NCI-H1694 treated with DMSO at 0.1 percent for 48 hours (cell line): ENCODE measurements at places on chromosomes 16 and 17.

DNA sequence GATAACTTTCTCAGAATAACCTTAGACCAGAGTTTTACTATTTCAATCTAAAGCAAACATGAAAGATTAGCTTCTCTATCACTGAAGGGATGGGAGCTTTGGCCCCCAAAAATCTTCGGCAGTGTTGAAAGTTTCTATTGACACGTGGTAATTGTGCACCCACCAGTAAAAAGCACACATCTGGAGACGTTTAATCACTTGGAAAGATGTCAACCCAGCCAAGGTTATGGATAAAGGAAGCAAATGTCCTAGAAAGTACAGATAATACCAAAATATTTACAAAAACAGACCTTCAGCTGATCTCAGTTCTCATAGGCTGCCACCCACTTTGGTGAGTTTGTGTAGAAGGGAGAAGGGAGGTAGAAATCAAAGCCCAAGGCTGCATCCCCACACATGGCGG lies 5.3 kb downstream of the MYCBPAP start:
- no peak for DNase-seq

- DNase-seq: no peak
Measured at GRCh38 chr17:74858672-74859458, 820 bp downstream of the GRIN2C start.

GRCh38 chr17:73215447-73215846 lies 22.6 kb downstream of the COG1 start:
- DNase-seq: no peak

DNA sequence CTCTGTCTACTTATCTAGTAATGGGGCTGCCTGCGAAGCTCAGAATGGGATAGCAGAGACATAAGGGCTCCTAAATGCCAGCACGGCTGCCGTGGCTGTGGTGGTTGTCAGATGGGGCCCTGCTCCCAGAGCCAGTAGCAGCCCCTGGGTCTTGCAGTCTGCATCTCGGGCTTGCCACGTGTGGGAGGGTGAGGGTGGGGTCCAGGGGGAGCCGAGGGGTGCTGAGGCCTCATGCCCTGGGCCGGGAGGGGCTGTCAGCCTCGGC lies 88.8 kb upstream of the GSE1 start:
- peak; percentile 57 for DNase-seq

- DNase-seq: no peak
Measured at GRCh38 chr17:82882715-82883418, 43.0 kb upstream of the ZNF750 start.

DNA sequence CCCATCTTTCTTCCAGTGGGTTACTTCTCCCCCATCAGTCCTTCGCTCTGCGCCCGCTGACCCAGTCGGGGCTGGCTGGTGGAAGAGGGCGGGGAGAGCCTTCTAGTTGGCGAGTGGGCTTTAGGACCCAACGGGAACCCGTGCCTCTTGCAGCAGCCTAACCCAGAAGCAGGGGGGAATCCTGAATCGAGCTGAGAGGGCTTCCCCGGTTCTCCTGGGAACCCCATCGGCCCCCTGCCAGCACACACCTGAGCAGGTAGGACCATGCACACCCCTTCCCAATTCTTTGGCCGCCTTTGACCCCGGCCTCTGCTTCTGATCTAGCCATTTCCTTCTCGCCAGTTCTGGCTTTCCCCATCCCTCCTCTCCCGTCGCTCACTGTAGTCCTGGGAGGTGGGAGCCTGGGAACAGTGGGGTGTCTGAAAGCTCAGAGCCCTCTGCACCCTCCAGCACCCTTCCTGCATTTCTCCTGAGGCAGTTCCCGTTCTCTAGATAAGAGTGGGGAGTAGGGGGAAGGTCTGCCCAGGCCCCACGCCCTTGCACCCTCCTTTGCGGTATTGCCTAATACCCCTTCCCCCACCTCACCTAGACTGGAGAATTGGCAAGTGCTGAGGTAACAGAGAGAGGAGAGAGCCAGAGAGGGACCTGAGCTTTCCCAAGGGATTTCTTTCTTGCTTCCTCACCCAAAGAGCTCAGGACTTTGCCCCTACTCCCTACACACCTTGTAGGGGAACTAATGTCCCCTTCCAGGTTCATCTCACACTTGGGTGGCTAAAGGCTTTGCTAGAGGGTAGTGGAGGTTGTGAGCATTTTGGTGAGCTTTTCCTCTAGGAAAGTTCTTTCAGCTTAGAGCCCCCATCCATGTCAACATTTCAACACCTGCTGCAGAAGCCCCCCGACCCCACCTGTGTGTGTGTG lies at the start of gene RARA:
Gene RARA, plus strand, starts transcription at position 150 of the 918 bp plus-strand sequence. CDS start 22,039 bp downstream, outside the sequence.
- DNase-seq: peak; percentile 51

GRCh38 chr16:5533321-5533888 lies 435.8 kb upstream of the EEF2KMT start:
- no peak for DNase-seq

DNA sequence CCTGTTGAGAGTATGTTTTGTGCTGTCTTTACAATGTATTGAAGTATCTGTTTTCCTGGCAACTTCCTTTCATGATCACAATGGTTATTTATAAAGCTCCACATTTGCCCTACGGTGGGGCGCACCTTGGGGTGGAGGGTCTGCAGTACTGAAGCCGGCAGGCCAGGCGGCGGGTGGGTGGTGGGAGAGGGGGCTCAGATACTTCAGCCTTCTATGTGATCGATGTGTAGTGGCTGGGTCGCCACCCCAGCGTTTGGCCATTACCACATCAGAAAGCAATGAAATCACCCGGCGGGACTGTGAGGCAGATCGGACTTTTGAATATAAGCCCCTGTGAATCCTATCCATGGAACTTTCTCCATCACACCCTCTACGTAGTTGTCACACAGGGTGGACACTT lies 196.6 kb downstream of the FOXL1 start:
- no peak for DNase-seq

DNA sequence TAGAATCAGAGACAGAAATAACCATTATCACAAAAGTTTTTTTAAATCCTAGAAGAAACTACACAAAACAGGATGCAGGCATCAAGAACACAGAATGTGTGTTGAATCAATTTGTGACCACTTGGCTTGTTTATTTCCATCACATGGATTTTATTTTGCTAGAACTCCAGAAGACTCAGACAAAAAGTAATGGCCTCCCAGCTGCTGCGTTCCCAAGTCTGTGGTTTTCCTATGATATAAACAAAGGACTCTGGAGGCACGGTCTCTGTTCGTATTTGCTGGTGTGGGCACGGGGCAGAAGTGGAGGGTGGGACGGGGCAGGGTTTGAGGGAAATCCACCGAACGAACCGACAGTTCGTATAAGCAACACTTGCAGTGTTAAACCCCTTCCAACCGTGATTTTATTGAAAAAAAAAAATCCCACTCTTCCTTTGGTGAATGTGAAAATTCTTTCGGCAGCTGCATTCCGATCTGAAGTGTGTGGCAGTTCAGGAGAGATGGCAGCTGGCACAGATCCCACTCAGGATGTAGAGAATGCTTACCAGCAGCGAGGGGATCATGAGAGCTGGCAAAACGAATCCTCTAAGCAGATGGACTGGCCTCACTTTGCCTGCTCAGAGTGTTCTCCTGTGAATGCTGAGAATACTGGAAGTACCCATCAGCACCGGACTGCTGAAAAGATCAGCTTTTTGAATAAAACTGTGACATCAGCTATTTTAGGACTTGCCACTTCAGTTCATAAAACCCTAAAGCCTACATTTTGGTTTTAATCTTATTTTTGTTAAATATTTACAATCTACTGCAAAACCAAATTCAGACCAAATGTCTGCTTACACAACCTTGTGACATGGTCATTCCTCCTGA lies 165.2 kb downstream of the VPS53 start:
- DNase-seq: peak; percentile 79

GRCh38 chr16:63289834-63290460 lies 1253.7 kb upstream of the CDH8 start:
- peak; percentile 19 for DNase-seq

GRCh38 chr16:69537706-69538080 lies 28.1 kb upstream of the NFAT5 start:
- DNase-seq: no peak

GRCh38 chr17:74851612-74852236 lies 8.0 kb downstream of the GRIN2C start:
- no peak for DNase-seq

- no peak for DNase-seq
Measured at GRCh38 chr17:47199627-47200324, 9.4 kb upstream of the MYL4 start.
